ENCODE measurements at places on chromosomes 2 and 18.

GRCh38 chr2:29430382-29431112 lies 315.3 kb downstream of the CLIP4 start:
- DNase-seq: no peak

GRCh38 chr2:237315829-237316225 lies 98.1 kb downstream of the COL6A3 start:
- DNase-seq: no peak

DNA sequence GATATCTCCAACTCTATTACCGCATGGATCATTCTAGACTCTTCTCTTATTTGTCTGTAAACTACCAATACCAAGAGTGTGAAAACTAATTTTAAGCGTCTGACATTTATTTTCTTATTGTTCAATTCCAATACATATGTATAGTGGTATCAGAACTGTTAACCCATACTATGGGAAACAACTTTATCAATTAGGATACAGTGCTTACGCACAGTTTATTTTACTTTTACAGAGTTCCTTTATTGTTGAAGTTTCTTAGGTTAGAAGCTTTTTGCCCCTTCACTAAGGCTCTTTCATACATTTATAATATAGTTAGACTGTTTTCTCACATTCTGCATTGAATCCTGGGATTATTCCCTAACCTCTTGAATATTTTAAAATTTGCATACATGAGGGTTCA lies 198.8 kb upstream of the RGPD4 start:
- no peak for DNase-seq

GRCh38 chr2:54122171-54122935 lies 6.9 kb downstream of the ACYP2 start:
- DNase-seq: no peak
